Activated CD8-positive, alpha-beta memory T cell treated with anti-CD3 and anti-CD28 coated beads, Interleukin-2, amount 10 ng/mL, durations not matched to agents 7 days and 5 days (primary cell): ENCODE measurements at places on chromosomes 6 and 20. TPM values are rescaled to one million over a fixed set of nuclear protein-coding genes. Genes with fewer than 3 reads are reported as not detected.
A peak's percentile ranks its signal among the peaks of the same experiment; 100 is the strongest.

The CLIC1 gene
- 544 TPM for total RNA-seq

The EFHC1 gene
- 1.7 TPM for total RNA-seq

DNA sequence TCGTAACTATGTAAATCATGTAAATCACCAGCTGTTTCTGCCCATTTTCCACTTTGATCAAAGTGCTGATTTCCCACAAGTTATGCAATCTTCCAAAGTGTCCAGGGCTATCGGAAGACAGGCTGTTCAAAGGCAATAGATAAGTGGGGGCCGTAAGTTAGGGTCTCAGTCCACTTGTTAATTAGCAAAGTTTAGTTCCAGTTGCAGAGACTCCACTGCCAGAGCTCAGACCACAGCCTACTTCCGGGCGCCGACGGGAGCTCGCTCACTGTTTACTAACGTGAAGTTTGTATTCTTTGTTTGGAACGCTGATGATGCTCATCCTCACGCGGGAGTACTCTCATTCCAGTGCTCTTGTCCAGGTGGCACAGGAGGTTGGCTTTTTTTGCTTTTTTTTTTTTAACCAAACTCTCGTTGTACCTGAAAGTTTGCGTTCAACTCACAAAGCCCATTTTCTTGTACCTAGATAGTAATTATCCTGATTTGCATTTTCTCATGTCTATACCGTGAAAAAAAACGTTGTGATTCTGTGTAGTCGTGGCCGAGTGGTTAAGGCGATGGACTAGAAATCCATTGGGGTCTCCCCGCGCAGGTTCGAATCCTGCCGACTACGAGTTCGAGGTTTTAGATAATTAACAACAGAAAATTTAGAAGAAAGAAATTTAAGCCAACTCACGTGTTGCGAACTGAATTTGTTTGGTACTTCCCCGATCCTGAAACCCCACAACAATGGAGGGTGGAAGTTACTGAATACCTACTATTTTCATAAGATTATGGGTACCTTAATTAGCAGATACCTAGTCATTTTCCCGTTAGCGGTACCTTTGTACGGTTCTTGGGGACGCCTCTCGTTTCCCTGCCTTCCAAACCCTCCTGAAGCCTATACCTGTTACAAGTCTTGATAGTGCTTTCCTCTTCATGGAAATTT, 29.9 kb upstream of the ZNF184 start:
- peak; percentile 79 for DNase-seq

GRCh38 chr6:162195441-162195840, 532.1 kb downstream of the PRKN start:
- no peak for DNase-seq

GRCh38 chr6:20802596-20802995, 268.3 kb downstream of the CDKAL1 start:
- DNase-seq: no peak

DNA sequence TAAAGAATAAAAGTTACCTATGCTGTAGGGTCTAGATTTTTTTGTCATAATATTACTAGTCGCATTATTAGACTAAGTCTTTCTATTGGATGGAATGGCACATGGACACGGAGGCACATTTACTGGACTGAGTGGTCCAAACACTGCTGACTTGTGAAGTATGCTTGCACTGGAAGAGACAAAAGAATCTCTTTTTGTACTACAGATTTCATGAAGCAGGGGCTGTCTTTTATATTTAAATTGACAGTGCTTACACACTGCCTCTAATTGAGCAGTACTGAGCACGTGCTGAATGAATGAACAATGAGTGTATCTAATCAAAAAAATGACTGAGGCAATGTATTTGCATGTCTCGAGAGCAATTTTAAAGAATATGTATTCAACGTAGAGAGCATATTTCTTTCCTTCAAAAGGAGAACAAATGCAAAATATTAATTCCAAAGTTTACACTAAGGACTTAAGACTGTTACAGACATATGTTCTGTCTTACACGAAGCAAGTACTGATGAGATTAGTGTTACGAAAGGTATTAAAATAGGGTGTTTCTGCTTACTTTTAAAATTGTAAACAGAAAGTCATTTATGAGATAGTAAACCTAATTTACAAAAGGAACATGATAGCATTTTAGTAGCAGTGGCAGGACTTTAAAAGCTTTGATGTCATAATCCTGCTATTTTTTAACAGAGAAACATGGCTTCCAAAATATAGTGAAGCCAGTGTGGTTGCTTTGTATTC, 8.3 kb downstream of the ELOVL2 start:
- no peak for DNase-seq

GRCh38 chr6:121216928-121217327, 117.4 kb downstream of the TBC1D32 start:
- no peak for DNase-seq

DNA sequence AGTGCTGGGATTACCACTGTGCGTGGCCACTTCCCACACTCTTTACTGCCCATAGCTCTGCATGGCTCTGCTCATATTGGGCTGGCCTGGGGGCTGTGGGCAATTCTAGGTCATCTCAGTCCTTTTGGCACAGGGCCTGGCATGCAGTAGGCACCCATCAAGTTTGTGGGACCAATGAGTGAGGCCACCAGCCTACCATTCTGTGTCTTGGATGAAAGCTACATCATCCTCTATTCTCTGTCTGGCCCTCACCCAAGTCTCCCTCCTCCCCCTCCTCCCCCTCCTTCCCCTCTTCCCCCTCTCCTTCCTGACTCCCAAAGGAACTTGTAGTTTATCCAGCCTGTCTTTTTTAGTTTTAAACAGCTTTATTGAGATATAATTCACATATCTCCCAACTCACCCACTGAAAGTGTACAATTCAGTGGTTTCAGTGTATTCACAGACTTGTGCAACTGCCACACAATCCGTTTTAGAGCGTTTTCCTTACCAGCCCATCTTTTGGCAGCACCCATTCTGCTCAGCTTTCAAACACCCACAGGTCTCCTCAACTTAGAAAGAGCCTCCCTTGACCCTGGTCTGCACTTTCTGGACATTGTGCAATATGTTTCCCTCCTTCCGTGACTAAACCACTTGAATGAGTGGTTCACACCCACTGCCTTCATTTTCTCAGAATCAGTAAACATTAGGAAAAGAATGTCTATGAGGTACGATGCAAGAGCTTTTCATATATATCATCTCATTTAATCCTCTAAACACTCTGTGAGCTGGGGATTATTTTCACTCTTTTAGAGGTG, 21.5 kb upstream of the MRPS18A start:
- DNase-seq: no peak
